C1 segment of cervical spinal cord (tissue), 14 donors: ENCODE measurements at places on chromosomes 4 and X.

DNA sequence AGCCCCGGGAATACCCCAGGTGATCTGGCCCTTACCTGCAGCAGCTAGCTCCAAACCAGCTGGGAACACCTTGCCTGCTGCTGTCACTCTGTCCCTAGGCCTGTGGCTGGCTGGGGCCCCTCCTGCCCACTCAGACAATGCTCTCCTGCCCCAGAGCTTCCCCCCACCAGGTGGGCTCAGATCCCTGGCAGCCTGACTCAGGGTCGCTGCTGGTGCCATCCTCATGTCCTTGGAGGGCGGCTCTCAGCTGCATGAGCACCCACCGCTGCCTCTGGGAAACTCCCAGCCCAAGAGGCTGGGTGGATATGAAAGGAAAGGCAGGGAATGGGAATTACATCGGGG lies 15.8 kb downstream of the C4orf50 start:
- DNase-seq, result no peak

DNA sequence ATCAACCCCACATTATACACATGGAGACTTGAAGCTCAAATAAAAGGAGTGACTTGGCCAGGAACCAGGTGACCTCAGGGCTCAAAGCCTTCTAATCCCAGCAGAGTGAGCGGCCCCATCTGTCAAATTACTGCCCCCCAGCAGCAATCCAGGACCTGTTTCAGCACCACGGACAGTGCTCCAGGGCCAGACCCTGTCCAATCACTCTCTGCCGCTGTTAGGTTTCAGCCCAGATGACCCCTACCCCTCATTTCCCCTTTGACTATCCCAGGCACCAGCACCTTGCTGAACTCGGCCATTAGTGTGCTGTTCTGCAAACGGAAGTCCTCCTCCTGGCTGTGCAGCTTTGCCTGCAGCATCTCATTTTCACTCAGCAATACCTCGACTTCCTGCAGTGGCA lies 5.1 kb downstream of the GRIPAP1 start:
- no peak for DNase-seq

- no peak for DNase-seq
Measured at GRCh38 chr4:33975995-33976394, 2268.3 kb downstream of the ARAP2 start.

- DNase-seq, result no peak
Measured at GRCh38 chr4:69490271-69490670, 5.4 kb downstream of the UGT2B4 start.

- no peak for DNase-seq
Measured at GRCh38 chr4:55184600-55185523, 59.5 kb upstream of the KDR start.

DNA sequence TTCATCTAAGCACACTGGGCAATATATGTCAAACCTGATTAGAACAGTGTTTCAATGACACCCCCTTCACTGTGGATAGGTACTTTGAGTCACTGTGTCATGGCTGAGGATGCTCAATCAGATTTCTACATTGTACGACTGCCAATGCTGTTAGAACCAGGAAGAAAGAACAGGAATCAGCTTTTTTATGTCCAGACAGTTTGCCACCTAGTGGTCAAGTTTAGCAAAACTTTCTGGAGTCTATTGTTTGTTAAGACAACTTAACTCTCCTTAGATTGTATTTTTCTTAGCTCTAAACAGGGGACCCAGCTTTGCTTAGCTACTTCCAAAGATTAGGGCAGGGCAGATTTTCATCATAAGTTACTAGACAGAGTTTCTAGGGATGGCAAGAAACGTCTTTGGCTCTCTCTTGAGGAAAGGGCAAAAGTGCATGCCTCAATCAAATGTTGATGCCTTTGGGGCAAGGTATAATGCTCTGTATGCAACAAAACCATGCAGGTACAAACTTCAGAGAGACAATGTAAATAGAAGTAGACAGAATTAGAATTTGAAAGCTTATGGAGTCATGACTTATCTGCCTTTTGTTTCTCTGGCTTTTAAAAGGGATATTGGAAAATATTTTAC lies 40.5 kb upstream of the BMP3 start:
- DNase-seq, result no peak
